ENCODE measurements at places on chromosomes 7 and 10. TPM values are rescaled to one million over a fixed set of nuclear protein-coding genes. Genes with fewer than 3 reads are reported as not detected.

The ATOH7 gene
- total RNA-seq, result not detected

The MAT1A gene
- total RNA-seq, result 0.37 TPM

The NKX1-2 gene
- not detected for total RNA-seq

The PAPOLB gene
- total RNA-seq, result 0.24 TPM

The ITIH5 gene
- 33.6 TPM for total RNA-seq

GRCh38 chr10:113612154-113612553 is 51.7 kb downstream of the NRAP start:
- DNase-seq, result no peak

The CALML5 gene
- total RNA-seq, result not detected

The FMC1 gene
- total RNA-seq, result 12.8 TPM
